Frontal cortex (tissue), 4 donors: ENCODE measurements at places on chromosomes 1 and 21. TPM values are rescaled to one million over a fixed set of nuclear protein-coding genes. Genes with fewer than 3 reads are reported as not detected.
A peak's percentile ranks its signal among the peaks of the same experiment; 100 is the strongest.

Gene TMEM82
- not detected for total RNA-seq

Gene CHD5
- total RNA-seq = 31.4 TPM

Gene PKNOX1
- 23.2 TPM for total RNA-seq

Gene KRTAP13-1
- total RNA-seq = not detected

Gene ATP1A4
- not detected for total RNA-seq

DNA sequence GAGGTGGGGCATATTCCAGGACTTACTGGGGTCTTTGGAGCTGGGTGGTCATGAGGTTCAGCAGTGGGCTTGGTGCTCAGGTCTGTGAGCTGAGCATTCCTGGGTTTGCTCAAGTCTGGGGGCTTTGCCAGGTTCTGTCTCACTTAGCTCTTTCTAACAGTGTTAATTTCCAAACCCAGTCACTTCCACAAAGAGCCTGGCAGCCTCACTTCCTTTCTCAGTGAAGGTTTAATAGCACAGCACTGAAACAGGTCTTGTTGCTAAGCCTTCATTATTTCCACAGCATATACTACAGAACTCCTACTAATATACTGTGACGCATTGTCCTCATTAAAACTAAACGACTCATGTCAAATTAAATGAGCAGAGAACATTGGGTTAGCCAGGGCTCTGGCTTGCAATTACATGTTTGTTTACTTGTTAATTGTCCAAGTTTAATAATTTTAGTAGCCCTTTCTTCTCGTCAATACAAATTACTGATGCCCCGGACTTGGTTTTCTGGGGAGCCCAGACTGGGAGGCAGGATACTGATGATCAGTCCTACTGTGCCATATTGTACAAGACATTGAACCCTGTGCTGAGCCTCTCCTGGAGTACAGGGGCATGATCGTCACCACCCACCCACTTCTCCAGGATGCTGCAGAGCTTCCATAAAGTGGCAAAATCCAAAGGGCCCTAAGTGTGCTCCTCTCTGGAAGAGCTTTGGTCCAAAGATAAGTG, 170.7 kb downstream of the IER5 start:
- no peak for DNase-seq

DNA sequence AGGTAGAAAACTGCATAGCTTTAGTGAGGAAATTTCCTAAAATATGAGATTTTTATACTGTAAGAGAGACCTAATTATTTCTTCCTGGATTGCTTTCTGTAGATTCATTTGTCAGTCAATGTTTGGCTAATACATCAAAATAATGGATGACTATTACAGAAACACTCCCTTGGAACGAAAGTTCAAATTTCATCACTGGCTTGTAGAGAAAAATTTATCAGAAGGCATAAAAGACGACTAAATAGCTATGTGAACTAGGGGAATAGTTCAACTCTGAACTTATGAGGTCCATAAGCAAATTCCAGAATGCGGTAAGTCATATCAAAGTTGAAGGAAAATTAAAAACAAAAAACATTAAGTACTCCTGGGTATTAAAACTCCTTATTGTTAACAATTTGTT, 36.0 kb downstream of the WNT2B start:
- DNase-seq = no peak

GRCh38 chr21:14073615-14074014, 137.1 kb downstream of the LIPI start:
- no peak for DNase-seq

DNA sequence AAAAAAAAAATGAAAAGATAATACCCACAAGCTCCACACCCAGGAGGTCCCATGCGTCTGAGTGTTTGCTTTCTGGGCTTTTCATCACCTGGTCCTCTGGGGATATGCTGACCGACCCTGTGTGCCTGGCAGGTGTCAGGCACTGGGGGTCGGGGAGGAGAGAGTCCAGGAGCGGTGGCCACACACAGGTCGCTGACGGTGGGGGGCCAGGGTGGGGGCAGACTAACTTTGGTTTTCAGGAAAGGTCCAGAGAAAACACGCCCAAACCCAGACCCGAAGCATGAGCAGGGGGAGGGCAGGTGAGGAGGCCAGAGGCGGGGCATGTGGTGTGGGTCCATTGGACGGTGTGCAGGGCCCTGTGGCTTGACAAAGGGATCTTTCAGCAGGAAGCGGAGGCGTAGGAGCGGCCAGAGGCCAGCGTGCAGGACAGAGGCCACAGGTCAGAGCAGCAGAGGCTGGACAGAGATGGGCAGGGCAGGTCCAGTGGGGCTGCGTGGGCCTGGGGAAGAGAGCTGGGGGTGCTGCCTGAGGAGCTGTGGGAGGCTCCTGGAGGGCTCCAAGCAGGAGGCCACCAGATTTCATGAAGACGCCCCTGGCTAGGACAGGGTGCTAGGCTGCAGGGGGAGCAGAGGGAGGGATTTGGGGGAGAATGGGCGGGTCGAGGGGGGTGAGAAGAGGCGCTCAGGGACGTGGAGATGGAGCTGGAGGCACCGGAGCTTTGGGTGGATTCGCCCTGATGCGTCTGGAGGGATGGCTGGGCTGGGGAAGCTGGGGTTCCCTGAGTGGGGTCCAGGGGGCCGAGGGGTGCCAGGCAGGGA, 15.8 kb downstream of the RNF223 start:
- no peak for DNase-seq

- no peak for DNase-seq
Measured at GRCh38 chr1:92504291-92505014, 17.7 kb upstream of the GFI1 start.

- DNase-seq = no peak
Measured at GRCh38 chr1:17141441-17142197, 22.4 kb upstream of the PADI2 start.

GRCh38 chr1:225654688-225655508, 2.0 kb upstream of the ENAH start:
- DNase-seq = no peak

GRCh38 chr1:53552146-53552861, 93.1 kb downstream of the DMRTB1 start:
- DNase-seq = no peak

DNA sequence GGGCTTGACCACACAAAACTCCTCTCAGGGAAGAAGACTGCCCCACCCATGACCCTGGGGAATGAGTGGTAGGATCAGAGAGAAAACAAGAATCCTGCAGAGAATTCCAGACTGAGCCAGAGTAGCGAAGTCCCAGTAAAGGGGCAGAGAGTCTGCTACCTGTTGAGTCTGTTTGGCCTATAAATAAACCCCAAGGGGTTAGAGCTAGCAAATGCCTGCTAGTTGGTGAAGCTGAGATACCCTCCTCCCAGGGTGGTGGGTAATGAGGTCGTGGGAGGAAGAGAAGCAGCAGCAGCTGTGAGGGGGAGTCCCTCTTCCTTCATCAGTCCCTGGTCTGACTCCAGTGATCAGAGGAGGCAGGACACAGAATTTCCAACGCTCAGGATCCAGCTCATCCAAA, 2.5 kb downstream of the TRAF3IP3 start:
- DNase-seq = no peak

GRCh38 chr1:203567596-203567995, 59.0 kb upstream of the ATP2B4 start:
- DNase-seq = no peak

DNA sequence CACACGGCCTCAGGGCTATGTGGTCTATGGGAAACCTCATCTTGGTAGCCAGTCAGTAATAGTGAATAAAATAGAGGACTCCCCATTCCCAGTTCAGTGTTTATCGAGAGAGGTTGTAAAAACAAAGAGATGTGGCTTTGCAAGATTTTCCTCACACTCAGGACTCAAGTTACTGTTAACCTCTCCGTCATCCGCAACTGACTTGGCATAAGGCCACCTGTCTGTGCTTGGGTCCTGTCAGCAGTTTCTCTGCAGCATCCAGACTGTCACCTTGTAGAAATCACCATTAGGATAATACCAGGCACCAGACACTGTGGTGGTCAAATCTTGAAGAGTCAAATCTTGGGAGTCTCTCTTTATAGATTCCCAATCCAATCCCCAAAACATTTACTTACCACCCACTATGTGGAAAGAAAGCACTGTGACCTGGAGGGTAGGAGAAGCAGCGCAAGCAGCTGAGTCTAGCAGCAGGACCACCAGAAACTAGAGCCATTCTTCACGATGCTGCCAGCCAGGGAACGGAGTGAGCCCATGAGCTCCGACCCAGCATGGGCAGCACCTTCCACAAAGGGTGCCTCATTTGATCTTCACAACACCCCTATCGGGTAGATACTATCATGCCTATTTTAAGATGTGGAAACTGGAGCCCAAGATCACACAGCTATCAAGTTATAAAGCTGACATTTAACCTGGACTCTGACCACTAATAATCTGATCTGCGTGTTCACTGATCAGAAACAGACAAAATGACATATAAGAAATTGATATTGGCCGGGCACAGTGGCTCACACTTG, 5.6 kb upstream of the GPR25 start:
- DNase-seq = no peak

DNA sequence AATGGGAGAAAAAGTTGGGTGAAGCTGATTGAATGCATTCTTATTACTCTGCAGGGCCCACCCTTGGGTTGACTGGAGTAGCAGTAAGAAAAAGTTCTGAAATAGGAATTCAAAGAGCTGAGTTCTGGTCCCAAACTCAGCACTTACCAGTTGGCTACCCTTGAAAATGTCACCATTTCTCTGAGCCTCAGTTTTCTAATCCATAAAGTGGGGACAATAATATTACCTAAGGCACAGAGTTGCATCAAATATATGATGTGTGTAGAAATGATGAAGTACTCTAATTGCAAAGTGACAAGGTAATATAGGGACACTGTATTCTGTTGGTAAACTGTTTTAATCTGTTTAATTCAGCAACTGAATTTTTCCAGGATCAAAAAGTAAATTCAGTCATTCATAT, 1.2 kb downstream of the LRRC52 start:
- DNase-seq = no peak

- DNase-seq = no peak
Measured at GRCh38 chr1:78003882-78004718, 639 bp upstream of the DNAJB4 start.

DNA sequence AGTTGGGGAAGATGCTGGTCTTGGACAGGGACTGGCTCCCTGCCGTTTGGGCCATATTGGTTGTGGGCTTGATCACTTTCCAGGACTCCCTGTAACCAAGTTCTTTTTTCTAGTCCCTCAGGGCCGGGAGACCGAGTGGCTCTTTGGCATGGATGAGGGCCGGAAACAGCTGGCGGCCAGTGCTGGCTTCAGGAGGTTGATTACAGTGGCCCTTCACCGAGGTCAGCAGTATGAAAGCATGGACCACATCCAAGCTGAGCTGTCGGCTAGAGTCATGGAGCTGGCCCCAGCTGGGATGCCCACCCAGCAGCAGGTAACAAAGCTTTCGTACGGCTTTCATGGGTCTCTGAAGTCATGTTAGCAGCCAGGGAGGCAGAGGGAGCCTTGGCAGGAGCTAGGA, 4.3 kb downstream of the METTL13 start:
- DNase-seq = no peak

DNA sequence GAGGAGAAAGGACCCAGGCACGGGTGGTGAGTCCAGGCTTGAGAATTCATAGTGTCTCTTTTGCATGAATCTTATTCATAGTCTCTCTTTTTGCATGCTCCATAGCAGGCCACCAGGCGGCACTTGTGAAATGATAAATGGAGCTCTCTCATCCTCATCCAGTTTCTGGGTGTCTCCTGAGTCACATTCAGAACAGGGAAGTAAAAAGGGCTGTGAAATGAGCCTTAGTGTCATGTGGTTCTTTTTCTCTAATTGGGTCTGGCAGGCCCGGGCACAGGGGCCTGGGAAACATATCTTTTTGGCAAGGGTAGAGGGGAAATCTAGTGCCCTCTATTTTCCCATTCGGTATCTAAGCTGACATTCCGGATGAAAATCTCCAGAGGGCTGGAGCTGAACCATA, 19.1 kb upstream of the NCF2 start:
- DNase-seq = peak; percentile 35
